ENCODE measurements at places on chromosomes 4 and X.

GRCh38 chrX:45110494-45110893 is 90.2 kb downstream of the DIPK2B start:
- no peak for DNase-seq

DNA sequence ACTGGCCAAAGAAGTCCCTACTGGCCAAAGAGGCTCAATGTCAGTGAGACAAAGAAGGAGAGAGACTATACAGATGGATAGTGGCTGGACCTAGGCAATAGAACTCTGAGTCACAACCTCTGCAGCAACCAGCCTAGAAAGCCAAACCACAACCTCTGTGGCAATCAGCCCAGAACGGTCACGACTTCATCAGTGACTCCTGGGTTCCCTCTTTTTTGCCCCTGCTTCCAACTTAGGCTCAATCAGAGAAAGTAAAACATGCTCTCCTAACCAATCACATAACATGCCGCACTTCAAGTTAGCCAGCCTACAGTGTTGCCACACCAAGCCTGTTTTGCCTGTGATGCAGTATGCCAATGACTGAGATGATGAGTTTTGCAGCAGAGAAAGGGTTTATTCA is 203.4 kb downstream of the ANAPC10 start:
- DNase-seq = no peak

DNA sequence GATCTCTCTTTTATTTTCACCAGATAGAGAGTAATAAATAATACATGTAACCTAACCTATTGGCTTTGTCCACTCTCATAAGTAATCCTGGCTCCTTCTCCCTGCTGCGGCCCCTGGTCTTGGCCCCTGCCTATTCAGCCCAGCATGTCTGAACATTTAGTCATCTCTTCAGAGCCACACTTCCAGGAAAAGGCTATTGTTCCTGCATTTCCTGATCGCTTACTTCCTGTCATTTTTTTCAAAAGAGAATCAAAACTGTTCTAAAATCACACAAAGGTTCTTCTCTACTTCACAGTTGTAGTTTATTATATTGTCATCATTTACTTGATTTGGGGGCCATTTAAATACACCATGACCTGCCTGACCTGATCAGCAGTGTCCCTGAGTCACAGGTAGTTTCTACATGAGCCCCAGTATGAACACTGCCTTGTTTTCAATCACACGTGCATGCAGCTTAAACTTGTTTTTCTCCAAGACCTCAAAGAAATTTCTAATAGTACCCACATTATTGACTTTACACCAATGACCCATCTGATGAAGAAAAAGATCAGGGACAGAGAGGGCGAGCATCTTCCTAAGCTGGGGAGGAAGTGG is 47.4 kb upstream of the KDR start:
- no peak for DNase-seq

- DNase-seq = peak; percentile 52
Observed at GRCh38 chr4:113436360-113436759, 325.2 kb downstream of the CAMK2D start.

DNA sequence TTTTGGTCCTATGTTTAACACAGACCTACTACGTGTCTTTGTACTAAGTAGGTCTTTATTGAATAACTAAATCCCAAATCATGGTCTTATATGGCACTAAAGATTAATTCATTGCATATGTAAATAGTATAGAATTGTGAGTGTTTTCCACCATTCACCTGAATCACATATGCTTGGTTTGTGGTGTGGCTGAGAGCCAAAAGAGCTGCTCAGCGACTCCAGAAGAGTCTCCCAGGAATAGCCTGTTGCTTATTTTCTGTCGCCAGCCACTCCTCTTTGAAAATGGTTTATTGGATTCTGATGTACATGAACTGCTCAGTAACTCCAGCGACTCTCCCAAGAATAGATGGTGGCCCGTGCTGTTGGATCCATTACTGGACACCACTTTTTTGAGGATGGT is 184.5 kb downstream of the CLCN4 start:
- DNase-seq = no peak

- no peak for DNase-seq
Observed at GRCh38 chr4:1516261-1516660, 110.0 kb upstream of the NKX1-1 start.

DNA sequence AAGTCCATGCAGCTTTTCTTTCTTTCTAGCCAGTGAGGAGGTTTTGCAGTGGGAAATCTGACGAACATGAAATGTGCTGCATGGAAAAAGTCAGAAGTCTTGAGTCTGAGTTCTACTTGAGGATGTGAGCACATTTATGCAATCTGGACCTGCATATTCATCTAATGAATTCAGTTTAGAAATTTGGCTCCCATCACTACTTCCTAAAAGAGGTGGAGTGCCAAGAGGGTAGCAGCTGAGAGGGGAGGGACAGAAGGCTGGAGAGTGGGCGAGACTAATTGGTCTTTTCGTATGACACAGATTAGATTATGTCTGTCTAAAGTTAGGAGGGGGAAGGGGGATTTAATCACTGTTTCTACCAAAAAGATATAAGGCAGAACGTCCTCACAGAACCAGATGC is 535.9 kb downstream of the IQCM start:
- DNase-seq = no peak

DNA sequence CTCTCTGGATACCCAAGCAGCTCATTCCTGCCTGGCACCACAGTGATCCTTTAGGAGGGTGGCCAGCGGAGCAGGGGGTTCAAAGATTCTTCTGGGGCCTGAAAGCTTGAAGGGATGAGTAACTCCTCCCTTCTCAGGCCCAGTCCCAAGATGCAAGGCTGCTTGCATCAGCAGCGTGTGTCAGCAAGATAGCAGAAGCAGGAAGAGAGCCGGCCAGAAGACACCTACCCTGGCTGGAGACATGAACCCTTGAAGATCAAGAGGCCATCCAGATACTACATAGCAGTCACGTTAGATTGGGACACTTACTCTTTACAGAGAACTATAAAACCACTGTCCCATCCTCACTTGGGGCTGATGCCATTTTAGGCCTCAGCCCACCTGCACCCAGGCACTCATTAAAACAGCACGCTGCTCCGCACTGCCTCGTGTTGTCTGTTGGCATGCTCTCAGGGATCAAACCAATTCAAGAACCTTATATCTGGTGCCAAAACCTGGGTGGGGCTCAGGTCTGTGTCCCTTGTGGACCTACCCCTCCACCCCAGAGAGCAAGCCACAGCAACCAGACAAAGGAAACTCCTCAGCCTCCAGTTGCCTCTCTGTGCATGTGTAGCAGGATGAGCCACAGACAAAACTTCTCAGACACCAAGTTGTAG is 6.5 kb downstream of the UGT2B17 start:
- DNase-seq = no peak

- DNase-seq = no peak
Observed at GRCh38 chr4:74311696-74312313, 3.5 kb downstream of the EPGN start.

- DNase-seq = no peak
Observed at GRCh38 chr4:53592122-53592521, 836 bp upstream of the LNX1 start.

GRCh38 chr4:10687526-10687925 is 3.0 kb upstream of the CLNK start:
- no peak for DNase-seq

DNA sequence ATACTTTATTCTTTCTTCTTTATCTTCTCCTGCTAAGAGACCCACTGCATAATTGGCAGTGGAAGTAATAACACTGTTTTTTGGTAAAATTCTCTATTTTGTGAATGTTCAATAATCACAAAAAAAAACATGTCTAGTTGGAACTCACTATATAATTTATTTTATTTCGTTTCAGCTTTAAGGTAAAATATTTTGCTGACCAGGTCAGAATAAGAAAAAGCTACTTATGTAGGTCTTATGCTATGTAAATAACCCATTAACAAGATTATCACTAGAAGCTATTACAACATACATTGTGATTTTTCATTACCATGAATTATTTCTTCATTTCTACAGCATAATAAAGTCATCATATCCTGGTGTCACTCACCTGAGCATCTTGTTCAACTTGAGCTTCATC is 19.3 kb downstream of the ANXA5 start:
- DNase-seq = no peak

GRCh38 chr4:1465173-1466033 is 59.2 kb upstream of the NKX1-1 start:
- no peak for DNase-seq

DNA sequence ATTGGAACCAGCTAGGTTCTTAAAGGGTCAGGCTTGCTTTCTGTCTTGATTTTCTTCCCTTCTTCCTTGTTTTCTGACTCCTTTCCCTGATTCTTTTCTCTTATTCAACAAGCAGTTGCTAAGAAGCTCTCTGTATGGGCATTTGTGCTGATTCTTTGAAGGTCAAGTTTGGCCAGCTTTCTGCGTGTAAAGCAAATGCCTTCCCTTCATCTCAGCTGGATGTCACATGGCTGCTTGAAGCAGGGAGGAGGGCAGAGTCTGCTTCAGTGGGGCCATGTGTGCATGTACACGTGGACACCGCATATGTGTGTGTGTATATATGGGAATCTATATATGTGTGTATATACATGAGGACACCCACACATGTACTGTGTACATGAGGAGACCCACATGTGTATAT is 139.9 kb upstream of the ATP6AP2 start:
- DNase-seq = no peak

DNA sequence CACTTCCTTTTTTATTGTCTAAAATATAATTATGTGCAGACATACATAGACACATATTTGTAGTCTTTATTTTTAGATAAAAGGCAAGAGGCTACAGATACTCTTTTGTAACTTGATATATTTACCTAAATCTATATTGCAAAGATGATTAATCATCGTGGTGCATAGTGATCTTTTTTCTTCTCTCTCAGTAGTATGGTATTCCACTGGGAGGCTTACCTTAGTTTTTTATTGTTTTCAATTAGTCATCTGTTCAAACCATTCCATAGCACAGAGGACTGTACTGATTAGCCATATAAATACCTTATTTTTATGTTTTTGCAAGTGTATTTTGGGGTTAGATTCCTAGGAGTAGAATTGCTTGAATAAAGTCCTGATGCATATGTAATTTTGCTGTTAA is 619.7 kb downstream of the GRXCR1 start:
- DNase-seq = no peak

DNA sequence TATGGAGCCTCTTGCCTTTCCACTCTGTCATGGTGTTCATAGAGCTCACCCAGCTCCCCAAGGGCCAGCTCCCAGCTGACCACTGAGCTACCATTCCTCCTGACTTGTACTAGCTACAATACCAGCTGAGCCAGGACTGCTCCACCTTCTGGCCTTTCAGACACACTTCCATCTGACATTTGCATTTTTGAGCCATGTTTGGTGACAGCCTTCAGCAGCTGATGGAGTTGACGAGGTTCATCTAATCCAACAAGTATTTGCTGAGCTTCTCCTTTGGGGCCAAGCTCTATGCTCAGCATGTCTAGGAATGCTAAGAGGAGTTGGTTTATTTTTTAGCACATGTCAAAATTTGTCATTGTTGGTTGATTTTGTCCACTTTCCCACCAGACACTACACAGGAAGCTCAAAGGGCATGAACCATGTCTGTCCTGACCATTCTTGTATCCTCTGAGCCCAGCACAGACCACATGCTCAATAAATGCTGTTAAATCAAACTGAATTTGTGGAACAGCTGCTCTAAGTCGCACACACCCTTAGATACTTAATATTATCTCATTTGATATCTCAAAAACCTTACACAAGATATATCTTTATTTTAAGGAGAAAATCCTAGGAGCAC is 142.6 kb upstream of the PPARGC1A start:
- no peak for DNase-seq
